ENCODE measurements at places on chromosomes 6 and 20.

DNA sequence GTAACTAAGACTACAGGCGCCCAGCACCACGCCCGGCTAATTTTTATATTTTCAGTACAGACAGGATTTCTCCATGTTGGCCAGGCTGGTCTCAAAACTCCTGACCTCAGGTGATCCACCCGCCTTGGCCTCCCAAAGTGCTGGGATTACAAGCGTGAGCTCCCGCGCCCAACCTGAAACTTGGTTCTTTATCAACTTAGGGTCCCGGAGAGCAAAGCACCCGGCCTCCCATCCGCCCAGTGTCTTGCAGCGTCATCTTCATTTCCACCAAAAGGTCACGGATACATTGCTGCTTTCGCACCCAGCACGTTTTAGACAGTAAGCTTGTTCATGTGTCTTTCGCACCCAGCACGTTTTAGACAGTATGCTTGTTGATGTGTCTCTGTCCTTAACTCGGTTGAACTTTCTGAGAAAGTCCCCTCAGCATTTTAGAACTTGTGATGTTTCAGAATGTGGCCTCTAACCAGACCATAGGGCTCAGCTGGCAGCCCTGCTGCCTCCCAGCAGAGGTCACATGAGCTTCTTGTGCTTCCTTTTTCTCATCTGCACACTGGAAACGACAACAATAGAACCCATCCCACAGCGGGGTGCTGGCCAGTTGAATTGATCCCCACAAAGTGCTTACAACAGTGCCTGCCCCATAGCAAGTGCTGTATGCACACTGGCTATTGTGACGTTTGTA is 48.8 kb downstream of the PRR18 start:
- DNase-seq = no peak

- DNase-seq = no peak
Measured at GRCh38 chr6:33978412-33979150, 167.3 kb downstream of the GRM4 start.

DNA sequence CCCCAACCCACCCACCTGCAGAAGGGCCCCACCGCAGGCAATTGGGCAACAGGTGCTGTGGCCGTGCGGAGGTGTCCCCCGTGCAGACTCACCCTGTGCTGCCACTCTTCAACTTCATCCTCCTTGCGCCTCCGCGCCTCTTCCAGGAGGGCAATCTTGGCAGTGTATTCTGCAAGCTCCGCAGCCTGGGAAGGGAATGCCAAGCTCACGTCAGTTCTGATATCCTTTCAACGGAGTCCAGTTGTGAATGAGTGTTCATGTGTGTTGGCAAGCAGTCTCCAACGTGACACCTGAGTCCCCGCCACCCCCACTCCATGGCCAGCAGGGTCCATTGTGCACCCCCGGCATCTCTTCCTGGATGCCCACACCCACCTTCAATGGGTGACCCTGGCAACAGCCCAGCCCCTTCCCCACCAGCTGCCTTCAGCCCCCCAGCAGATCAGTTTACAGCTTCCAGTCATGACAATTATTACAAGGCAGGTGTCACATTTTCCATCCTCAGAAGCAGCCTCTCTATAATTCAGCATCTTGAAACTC is 49.9 kb downstream of the EZR start:
- DNase-seq = no peak

GRCh38 chr20:10670501-10671220 is 3.1 kb downstream of the JAG1 start:
- no peak for DNase-seq

DNA sequence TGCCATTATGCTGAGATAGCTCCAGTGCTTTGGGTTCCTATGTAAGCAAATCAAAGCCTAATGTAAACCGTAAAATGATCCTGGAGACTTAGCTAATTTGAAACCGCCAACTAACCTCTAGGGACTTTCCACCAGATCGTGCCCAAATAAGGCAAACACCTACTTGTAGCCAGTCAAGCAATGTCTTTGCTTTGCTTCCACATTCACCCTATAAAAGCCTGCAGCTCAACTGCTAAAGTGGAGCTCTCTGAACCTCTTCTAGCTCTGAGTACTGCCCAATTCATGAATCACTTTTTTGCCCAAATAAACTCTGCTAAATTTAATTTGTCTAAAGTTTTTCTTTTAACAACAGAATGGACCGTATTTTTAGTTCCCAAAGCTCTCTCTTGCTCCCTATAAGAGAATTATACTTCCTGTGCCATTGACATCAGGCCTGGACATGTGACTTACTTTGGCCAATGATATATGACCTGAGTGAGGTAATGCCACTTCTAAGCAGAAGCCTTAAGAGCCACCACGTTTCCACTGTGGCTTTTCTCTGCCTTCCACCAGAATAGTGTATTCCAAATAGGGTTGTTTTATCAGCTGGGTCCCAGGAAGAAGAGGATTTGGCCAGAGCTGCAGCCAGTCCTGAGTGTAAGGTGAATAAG is 34.8 kb upstream of the PSMF1 start:
- no peak for DNase-seq

DNA sequence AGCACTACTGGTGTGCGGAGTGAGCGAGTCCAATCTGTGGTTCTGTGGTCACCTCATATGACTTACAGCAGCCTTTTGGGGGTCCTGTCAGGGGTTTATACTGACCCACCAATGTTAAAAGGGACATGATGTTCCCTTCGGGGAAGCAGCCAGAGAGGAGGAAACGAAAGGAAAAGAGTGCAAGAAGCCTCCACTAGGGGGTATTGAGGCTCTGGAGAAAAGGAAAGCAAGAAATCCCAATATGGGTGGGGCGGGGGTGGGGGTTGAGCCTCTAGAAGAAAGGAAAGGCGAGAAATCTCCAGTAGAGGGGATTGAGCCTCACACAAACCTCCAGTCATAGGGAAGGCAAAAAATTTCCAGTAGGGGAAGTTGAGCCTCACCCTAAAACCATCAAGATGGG is 249.3 kb upstream of the ECI2 start:
- no peak for DNase-seq

- peak; percentile 27 for DNase-seq
Measured at GRCh38 chr20:62652041-62652893, 10.0 kb downstream of the SLCO4A1 start.

DNA sequence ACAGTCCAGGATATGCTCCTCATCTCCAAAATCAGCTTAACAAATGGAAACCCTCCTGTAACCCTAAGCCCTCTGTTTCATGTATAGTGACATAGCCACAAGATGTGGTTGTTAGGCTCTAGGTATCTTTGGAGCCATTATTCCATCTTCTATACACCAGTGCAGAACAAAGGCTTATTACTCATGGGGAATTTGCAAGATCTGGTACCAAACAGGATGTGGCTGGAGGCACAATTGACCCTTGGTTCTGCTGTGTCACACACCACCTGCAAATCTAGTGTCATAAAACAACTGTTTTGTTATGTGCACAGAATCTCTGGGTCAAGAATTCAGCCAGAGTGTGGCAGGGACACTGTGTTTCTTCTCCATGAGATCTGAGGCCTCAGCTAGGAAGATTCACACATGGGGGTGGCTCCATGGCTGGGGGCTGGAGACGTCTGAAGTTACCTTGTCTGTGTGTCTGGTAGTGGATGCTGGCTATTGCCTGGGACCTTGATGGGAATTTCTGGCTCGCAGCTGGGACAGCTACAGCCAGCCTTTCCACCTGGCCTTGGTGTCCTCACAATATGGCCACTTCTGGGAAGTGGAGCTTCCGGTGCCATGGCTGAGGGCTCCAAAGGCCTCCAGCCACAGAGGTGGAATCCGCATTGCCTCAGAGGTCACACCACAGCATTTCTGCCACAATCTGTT is 369.9 kb downstream of the CDH26 start:
- DNase-seq = no peak

- DNase-seq = no peak
Measured at GRCh38 chr6:160871320-160871719, 120.2 kb upstream of the MAP3K4 start.

- DNase-seq = no peak
Measured at GRCh38 chr6:33029328-33030184, 20.2 kb upstream of the HLA-DOA start.

- DNase-seq = no peak
Measured at GRCh38 chr6:16316741-16317251, 78.4 kb downstream of the GMPR start.

DNA sequence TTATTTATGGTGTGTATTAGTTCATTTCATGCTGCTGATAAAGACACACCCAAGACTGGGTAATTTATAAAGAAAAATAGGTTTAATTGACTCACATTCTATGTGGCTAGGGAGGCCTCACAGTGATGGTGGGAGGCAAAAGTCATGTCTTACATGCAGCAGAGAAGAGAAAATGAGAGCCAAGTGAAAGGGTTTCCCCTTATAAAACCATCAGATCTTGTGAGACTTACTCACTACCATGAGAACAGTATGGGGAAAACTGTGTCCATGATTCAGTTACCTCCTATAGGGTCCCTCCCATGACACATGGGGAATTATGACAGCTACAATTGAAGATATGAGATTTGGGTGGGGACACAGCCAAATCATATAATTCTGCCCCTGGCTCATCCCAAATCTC is 150.0 kb upstream of the AHI1 start:
- no peak for DNase-seq

DNA sequence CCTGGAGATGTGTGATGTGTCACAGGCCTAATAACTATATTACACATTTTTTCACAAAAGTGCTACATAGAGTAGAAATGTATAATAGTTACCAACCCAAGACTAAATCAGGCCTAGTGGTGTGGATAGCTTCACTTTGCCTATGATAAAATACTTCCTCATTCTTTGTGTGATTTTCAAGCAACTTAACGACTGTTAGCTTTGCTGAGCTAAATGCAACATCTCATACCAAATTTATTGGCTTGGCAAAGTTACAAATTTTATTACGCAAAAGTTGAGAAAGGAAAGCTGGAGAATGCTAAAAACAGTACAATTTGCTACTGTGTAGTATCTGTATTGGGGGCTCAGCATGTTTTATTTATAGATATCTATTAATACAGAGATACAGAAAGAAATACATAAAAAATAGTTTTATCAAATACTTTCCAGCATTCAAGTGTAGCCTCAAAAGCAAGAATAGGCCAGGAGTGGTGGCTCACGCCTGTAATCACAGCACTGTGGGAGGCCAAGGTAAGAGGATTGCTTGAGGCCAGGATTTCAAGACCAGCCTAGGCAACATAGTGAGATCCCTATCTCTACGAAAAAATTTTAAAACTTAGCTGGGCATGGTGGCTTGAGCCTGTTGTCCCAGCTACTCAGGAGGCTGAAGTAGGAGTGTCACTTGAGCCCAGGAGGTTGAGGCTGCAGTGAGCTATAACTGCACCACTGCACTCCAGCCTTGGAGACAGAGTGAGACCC is 3.6 kb upstream of the EDN1 start:
- no peak for DNase-seq

GRCh38 chr6:101015541-101015940 is 134.4 kb upstream of the ASCC3 start:
- no peak for DNase-seq

GRCh38 chr6:122072014-122072647 is 327.3 kb upstream of the HSF2 start:
- no peak for DNase-seq

DNA sequence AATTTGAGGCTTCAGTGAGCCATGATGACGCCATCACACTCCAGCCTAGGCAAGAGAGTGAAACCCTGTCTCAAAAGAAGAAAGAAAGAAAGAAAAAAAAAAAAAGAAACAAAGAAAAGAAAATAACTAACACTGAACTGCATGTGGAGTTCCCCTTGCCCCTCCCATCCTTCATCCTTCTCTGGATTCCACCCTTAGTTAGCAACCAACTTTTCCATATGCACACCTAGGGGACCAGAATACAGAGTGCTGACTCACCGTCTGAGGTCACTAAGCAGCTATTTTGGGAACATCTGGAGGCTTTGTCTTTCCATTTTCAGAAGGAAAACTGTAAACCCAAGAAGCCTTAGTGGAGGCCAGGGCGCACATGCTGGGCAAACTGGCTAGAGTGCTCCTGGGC is 257.4 kb downstream of the MAFB start:
- no peak for DNase-seq

GRCh38 chr20:35341366-35342028 is 49.3 kb upstream of the FAM83C start:
- DNase-seq = no peak

DNA sequence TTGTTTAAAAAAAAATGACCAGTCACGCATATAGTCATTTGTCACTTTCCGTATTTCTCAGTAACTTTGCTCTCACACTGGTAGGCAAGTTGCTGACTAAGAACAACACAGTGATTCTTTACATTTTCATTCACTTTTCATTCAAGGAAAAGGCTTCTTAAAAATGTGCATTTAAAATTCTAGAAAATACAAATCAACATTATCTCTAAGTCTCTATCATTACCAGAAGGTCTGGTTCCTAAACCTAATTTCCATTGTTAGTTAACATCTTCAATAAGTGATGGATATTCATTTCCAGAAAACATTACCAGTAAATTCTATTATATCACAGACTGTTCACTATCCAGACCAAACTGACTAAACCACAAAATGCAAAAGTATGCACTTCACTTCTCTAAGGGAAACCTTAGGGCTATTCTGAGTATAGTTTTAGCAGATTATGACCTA is 115.3 kb downstream of the AHI1 start:
- DNase-seq = no peak

GRCh38 chr6:162198076-162198475 is 529.5 kb downstream of the PRKN start:
- no peak for DNase-seq

DNA sequence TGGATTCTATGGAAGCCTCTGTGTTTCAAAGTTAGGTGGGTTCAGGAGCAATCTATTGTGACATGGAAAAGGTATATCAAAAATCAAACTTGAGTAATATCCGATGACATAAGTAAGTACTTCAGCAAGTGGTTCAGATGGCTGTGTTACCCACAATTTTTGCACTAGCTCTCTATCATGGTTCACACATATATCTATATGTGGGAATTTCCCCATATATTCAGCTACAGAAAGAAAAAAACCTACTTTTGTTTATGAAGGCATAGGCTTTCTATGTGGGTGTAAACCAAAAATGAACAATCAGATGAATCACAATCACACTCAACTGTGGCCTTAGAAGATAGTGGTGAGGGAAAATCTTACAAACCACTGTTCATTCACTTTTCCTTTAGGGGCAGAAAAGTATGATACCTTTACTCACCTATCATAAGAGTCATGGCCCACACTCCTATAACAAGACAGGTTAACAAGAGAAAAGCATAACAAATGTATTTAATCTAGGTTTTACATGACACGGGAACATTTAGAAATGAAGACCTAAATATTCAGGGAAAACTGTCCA is 449.6 kb upstream of the HTR1E start:
- DNase-seq = no peak

GRCh38 chr20:40583636-40584035 is 105.4 kb downstream of the MAFB start:
- DNase-seq = no peak

DNA sequence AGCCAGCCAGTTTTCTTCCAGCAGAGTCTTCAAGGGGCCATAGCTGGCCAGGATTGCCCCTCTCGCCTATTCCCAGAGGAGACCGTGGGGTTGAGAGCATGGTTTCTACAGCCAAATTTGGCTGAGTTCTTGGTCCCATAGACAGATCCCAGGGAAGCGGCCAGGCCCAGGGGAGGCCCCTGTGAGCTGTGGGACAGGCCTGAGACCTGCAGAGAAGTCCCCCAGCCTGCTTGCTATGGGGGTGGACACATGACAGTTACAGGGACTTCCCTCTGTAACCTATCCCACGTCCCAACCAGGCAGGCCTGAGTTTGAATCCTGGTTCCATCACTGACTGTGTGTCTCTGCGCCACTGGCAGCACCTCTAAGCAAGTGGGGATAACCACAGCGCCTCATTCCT is 2.6 kb downstream of the TCF15 start:
- DNase-seq = no peak

GRCh38 chr6:116556814-116557415 is 3.4 kb downstream of the CALHM4 start:
- DNase-seq = no peak

GRCh38 chr6:53960311-53960710 is 150.9 kb upstream of the MLIP start:
- no peak for DNase-seq

All from stimulated activated CD8-positive, alpha-beta memory T cell treated with anti-CD3 and anti-CD28 coated beads, Interleukin-2, amount 100 ng/mL, for 1 hour (primary cell).